ENCODE measurements at places on chromosomes 5 and 9.

DNA sequence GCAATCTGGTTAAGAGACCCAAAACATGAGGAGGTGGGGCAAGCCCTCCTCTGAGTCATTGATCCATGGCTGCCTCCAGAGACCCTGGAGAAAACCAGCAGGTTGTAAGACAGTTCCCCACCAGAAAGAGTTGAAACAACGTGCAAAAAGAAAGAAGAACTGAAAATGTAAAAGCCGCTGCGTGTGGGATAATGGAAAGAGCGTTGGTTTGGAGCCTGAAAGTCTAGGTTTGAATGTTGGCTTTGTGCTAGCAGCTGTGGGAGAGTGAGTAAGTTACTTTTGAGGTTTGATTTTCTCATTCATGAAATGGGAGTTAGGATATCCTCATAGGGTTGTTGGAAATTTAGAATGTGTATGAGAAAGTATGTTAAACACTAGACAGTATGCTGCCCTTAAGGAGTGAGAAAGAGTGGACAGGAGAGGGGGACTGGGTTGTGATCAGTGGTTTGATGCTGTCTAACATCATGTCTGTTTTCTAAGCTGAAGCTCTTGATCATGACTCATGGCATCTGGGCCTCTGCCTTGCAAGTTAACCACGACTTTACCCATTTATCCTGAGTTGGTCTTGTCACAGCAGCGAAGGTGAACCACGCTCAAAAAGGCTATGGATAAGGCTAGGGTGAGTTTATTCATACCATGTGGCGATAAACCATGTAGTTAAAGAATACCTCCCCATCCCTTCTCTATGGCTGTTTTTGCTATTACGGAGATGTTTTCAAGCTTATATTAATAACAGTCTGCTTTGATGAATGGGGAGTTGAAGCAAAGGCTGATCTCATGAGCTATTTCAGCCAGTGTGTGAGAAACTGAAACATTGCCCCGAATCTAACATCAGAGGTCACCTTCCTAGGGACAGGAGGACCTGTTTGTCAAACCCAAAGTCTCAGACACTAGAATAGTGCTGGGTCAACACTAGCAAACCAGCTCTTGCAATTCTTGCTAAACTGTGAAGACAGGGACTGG, 41.3 kb downstream of the ZNF366 start:
- no peak for DNase-seq

GRCh38 chr9:35172878-35173277, 11.1 kb downstream of the UNC13B start:
- DNase-seq: no peak

DNA sequence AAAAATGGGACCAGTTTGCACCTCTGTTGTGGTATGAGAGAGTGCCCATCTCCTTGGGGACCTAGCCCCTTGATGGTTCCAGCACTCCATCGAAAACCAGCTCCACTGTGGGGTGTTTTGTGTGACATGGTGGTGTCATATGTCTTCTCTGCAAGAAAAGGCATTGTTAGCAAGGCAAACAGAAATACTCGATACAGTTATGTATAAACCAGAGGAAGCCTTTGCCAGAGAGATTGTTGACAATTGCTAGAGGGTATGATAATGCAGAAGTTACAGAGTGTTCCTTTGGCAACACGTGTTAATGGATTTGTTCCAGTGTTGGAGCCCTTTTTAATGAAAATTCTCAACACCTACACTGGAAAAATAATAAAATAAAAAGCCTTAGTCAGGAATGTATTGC, 270.4 kb upstream of the DMRT1 start:
- no peak for DNase-seq

GRCh38 chr5:122129306-122129705, at the start of gene ZNF474:
Gene ZNF474, plus strand, starts transcription at chr5:122129546. Its CDS starts 22,445 bp downstream, at chr5:122151991.
- DNase-seq: no peak

- DNase-seq: no peak
These were observed 75.0 kb upstream of the MSX2 start for GRCh38 chr5:174649391-174649790.

DNA sequence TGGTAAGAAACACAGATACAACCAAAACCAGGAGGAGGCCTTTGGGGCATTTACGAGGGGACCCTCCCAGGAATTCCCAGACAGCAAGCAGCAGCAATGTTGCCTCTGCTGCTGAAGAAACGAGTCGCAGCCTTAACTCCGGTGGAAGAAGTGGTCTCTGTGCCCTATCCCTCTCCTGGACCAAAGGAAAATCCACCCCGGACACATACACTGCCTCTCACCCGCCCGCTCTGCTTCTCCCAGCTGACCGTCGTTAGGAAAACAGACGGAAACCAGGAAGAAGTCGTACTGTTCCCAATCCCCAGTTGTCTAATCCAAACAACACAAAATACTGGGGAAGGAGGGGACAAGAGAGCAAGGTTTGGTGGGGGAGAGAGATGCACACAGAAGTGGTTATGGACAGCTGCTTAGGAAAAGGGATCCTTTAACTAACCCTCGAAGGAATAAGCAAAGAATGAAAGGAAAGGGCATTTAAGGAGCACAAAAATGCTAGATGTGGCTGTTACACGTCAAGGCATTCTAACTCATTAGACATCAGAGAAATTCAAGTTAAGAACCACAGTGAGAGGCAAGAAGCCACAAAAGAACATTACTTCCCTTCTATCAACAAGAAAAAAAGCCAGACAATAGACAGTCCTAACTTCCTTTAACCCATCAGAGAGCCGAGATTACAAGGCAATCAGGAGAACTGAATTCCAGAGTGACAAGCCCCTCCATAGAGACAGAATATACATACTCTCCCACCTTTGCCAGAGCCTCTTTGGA, 71.9 kb downstream of the ACTL7B start:
- no peak for DNase-seq

GRCh38 chr9:122086873-122087272, 6.2 kb downstream of the TTLL11 start:
- no peak for DNase-seq

- no peak for DNase-seq
These were observed 20.3 kb downstream of the EXOC3 start for GRCh38 chr5:463301-463700.

DNA sequence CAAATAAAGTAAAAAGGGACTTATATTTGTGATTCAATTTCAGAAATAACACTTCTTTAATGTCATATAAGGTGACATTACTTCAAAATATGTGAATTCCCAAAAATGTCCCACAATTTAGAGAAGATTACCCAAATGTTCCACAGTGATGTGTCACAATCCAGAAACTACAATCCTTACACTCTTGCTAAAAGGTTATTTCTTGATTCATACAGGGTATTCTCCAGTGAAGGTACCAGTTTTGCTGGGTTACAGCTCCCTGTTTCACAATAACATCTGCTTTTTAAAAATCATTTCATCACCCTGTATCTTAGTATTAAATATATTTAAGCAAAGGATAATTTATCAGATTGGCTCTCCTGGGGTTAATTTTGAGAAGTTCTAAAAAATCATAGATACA, 11.0 kb downstream of the FBN2 start:
- no peak for DNase-seq

DNA sequence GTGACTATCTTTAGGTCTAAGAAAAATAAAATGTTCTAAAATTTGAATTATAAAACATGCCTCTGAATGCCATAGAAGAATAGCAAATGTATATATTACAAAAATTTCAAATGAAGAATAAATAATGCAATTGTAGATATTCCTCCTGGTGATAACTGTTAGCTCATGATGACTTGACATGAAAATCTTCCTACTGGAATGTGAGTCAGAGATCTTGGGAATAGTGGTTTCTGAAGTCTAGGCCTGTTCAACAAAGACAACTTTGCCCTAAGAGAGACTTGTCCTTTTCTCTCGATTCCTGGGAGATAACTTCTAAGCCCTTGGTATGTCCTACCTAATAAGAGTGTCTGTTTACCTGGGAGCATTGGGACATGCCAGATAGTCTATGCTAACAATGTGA, 746.3 kb upstream of the RIOK2 start:
- no peak for DNase-seq

- DNase-seq: no peak
These were observed 106.0 kb downstream of the STRBP start for GRCh38 chr9:123162360-123162759.

DNA sequence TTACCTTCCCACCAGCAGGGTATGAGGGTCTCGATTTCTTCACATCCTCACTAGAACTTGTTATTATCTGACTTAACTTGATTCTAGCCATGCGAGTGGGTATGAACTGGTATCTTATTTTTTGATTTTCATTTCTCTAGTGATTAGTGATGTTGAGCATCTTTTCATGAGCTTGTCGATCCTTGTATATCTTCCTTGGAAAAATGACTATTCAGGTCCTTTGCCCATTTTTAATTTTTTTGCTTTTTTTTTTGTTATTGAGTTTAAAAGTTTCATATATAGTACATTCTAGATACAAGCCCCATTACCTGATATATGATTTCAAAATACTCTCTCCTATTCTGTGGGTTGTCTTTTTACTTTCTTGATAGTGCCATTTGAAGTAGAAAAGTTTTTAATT, 61.5 kb downstream of the PHF2 start:
- no peak for DNase-seq

DNA sequence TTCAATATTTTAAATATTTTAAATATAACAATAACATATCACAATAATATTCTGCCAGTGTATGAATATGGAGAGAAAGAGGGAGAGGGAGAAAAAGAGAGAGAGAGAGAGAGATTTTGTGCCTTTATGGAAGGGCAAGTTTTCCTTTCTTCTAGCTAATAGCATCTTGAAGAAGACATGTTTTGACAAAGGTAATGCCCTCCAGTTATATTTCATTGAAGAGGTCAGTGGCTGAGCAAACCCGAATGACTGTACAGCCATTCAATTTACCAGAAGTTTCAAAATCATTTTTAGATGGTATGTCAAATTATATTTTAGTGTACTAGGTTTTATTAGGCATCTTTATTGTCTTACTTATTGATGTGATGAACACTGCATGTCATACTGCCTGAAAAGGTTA, 139.3 kb downstream of the EMB start:
- no peak for DNase-seq

DNA sequence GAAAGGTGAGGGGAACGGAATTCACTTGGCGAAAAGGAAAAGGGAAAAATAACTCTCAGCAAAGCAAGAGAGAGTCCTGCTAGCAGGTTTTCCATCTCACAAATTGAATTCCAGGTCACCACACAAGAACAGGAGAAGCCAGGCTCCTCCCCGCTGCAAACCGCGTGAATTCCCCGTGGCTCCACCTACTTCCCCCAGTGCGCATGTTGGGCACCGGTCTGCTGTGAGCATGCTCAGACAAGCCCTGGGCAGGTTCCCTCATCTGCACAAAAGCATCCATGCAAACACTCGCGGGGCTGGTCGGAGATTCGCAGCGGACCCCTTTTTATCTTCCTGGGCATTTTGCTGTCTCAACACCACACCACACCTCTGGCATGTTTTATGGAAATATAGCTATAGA, 58.5 kb upstream of the S1PR3 start:
- DNase-seq: no peak

DNA sequence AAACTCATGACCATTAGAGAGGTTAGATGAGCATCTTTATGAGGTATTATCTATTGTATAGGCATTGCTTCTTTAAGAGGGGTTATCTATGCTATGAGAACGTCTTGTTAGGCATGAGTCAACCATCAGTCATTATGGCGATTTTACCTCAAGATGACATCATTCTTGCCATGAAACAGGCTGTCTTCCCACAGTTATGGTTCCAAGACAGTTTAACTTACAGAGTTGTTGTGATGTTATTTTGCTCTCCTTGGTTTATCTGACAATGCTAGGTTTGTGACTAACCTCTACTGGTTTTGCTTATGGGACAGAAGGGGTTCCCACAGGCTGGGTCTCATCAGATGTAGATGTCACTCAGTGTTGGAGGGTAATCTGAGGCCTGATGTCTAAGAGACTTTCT, 1864.7 kb upstream of the ACO1 start:
- DNase-seq: no peak

DNA sequence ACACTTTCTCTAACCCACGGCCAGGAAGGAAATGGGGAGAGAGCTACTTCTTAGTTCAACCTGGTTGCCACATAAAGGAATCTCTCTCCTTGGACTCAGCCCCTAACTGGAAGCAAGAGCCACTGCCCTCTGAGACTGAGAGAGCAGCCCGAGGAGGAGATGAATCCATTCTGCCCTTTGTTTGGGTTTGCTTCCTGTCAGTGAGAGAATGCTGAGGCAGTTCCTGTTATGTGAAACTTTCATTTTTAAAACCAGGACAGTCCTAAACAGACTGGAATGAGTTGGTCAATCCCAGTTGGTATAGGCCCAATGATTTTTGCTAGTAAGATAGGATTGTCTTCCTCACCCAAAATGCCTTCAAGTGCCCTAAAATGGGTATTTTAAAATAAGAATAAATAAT, 205.1 kb downstream of the NTRK2 start:
- no peak for DNase-seq

DNA sequence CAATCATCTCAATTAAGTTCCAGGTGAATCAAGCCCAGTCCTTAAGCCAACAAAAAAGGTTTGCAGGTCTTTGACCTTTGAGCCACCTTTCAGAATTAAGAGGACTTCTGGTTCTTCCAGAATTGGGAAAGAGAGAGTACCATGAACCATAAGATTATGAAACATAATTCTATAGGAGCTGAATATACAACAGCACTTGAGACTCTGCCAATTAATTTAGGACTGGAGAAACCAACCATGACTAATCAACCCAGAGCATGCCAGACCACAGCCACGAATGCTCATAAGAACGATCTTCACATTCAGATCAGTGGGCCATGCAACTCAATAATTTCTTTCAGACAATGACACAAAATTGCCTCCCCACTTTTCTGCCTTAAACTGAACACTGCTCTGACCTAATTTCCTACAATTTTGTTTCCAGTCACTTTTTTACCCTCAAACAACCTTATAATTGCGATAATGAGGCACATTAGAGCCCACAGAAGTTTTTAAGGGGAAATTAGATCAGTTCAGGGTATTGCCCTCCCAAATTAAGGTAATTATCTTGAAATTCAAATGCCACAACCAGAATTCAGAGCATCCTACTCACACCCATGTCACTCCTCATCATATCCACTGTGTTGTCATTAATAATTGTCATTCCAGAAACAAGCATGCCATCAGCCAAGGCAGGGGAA, 213.4 kb downstream of the ATPSCKMT start:
- DNase-seq: no peak

DNA sequence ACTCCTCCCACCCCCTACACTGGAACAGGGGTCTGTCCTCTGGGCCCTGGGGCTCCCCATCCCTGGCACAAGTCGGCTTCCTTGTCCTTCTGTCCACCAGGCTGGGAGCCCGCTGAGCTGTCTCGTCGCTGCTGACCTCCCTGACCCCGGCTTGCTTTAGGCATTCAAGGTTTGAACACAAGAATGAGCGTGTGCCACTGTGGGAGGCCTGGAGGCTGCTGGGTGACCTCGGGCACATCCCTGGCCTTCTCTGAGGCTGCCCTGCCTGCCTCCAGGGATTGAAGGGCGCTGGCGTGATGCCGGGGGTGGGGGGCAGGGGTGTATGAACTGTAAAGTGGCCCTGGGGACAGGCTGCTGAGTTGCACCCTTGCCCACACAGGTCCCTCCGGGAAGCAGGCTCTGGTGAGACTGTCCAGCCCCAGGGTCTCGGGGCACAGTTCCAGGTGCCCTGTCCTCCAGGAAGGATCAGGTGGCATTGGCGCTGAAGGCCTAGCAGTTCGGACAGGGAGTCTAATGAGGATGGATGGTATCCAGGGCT, 18.2 kb downstream of the FIBCD1 start:
- no peak for DNase-seq
